Stimulated activated CD4-positive, alpha-beta T cell treated with anti-CD3 and anti-CD28 coated beads, Interleukin-1b, Interleukin-23, amount 100 ng/mL, for 1 hour (primary cell): ENCODE measurements at places on chromosomes 5 and 9.

DNA sequence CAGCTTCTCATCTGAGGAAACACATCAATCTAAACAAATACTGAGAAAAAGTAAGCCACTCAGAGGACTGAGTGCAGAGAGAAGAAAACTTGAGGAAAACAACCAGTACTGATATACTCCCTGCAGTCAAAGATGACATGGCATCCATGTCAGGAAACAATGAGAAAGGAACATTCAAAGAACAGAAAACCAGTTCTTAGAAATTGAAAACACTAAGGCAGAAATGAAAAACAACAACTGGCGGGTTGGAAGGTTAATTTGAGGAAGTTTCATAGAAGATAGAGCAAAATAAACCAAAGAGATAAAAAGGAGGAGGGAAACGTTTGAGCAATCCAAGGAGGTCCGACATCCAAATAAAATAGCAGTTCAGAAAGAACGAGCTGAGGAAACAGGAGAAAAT lies 475.2 kb downstream of the HINT1 start:
- DNase-seq: no peak

DNA sequence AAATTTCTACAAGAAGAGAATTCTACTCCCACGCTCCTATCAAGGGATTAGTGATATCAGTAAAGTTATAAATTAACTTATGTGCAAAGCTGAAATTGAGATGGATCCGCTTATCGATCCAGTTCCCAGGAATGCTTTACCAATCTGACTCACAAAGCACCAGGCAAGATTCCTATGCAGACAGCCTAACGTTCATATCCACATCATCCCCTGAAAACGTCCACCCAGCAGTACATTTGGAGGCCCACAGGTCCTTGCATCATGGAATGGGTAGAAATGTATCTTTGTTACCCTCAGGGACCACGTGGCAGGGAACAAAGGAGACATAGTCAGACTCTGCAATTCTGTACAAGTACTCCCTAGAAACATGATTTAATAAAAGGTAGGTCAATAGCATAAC lies 147.4 kb downstream of the ESM1 start:
- DNase-seq: no peak

- DNase-seq: no peak
Observed at GRCh38 chr5:113212244-113212920, 222.4 kb downstream of the TSSK1B start.

- no peak for DNase-seq
Observed at GRCh38 chr5:13251623-13252376, 692.7 kb downstream of the DNAH5 start.

DNA sequence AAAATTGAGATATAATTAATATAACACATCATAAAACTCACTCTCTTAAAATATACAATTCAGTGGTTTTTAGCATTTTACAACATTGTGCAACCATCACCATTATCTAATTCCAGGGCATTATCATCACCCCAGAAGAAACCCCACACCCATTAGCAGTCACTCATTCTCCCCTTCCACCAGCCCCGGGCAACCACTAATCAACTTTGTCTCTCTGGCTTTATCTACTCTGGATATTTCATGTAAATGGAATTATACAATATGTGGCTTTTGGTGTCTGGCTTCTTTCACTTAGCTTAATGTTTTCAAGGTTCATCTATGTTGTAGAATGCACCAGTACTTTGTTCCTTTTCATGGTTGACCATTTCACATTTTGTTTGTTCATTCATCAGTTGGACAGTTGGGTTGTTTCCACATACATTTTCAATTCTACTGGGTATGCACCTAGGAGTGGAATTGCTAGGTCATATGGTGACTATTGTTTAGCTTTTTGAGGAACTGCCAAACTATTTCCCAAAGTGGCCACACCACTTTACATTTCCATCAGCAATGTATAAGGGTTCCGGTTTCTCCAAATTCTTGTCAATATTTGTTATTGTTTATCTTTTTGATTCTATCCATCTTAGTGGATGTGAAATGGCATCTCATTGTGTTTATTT lies 62.4 kb downstream of the MARCHF3 start:
- DNase-seq: no peak

DNA sequence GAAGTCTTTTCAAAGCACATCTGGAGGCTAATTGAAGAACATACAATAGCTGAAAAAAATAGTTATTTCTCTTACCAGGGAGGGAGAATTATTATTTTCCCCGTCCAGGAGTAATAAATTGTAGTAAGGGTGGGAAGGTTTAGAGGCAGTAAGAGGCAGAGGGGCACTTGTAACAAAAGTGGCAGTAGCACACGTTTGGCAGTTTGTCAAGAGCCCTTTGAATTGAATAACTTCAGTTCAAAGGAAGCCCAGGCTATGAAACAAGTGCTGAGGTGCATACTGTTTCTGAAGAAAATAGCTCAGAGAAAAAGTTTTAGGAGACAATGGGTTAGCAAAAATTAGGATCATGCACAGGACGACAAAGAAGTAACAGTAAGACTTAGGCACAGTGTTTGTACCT lies 451.3 kb downstream of the LRRC70 start:
- no peak for DNase-seq

DNA sequence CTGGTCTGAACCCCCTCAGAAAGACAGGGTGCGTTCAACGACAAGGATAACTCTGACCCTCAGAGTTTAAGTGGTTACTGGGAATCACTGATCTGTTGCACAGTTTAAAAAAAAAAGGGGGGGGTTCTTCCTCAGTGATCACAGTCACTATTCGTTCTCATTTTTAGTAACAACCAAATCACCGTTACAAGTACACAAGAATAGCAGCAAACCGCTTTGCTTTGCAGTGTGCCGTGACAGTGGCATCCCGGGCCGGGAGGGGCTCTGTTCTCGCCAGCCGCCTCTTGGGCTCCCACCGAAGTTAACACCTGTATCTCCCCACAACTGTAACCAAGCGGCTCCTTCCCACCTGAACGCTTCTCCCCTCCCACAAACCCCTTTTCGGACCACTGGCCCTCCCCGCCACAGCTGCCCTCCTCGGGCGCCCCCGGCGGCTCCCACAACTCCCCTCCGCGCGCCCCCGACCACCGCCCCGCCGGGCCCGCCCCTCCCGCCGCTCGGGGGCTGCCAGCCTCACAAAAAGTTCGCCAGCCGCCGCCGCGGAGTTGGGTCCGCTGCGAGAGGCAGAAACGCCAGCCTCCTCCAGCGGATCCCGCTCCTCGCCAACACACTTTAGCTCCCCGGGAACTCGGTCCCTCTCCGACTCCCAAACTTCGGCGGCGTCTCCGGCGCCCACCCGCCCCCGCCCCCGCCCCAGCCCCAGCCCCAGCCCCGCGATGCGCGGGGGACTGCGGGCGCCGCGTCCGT lies 1.2 kb downstream of the SSBP2 start:
- no peak for DNase-seq

GRCh38 chr5:110439296-110439695 lies 287.2 kb downstream of the TMEM232 start:
- no peak for DNase-seq

DNA sequence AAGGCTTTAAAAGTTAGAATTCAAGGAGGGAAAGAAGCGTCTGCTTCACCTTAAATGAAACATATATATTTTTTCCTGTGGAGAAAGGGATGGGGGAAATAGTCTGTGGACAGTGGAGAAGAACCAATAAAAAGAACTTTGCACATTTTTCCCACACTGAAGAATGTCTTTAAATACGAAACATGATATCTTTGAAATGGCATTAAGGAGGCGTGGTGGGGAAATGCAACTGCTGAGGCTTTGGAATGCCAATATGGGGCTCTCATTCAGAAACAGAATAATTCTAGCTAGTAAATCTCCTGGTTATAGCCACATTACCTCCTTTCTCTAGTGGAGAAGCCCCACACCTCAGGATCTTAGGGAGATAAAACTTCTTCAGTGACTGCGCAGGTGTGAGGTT lies 46.8 kb downstream of the TNC start:
- DNase-seq: no peak

GRCh38 chr9:125536776-125537175 lies 170.2 kb downstream of the MAPKAP1 start:
- no peak for DNase-seq

DNA sequence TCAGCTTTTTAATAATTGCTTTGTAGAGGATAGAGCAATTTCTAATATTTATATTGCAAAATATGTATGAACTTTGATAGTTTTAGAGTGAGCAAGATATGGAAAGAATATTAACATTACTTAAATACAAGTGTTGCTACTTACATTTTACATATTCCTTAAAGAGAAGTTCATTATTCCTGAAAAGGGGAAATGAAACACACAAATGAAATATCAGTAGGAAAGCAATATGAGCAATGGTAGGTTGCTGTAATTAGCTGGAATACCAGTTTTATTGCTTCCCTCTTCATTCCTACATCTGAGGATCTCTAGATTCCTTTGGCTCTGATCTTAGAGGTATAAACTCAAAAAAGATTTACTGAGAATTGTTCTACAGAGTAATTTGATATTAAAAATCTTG lies 414.1 kb downstream of the FAM170A start:
- DNase-seq: no peak

- no peak for DNase-seq
Observed at GRCh38 chr5:97877588-97877987, 694.5 kb upstream of the RIOK2 start.

- DNase-seq: no peak
Observed at GRCh38 chr9:32136700-32137339, 247.6 kb upstream of the ACO1 start.

- DNase-seq: no peak
Observed at GRCh38 chr5:62741761-62742160, 163.1 kb downstream of the LRRC70 start.

DNA sequence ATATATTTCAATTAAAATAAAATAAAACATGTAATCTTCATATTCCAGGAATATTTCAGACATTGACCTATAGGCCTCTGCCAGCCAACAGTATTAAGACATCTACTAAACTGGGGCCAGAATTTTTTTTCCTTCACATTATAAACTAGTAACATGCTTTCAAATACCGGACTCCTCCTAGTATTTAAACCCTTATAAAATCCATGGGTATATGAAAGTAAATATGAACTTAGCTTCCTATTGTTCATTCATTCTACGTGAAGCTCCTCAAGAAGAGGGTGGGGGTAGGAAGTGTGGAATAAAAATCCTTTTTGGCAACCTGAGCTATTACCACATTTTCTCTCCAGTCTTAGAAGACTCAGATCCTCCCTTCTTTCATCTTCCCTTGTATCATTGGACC lies 16.4 kb downstream of the SEMA5A start:
- no peak for DNase-seq

DNA sequence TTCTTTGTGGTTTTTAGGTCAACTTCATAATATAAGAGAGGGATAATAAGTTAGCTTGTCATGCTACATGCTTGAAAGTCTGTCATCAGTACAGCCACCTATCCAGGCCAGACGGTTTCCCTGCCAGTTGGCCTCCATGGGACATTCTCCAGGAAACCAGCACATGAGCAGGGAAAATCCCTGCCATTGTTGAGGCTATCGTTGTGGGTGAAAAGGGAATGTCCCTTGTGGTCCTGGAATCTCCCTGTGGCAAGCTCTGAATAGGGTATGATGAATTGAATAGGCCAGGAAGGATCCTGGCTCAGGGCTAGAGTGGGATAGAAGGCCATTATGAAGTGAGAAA lies 12.3 kb downstream of the F2RL1 start:
- no peak for DNase-seq

DNA sequence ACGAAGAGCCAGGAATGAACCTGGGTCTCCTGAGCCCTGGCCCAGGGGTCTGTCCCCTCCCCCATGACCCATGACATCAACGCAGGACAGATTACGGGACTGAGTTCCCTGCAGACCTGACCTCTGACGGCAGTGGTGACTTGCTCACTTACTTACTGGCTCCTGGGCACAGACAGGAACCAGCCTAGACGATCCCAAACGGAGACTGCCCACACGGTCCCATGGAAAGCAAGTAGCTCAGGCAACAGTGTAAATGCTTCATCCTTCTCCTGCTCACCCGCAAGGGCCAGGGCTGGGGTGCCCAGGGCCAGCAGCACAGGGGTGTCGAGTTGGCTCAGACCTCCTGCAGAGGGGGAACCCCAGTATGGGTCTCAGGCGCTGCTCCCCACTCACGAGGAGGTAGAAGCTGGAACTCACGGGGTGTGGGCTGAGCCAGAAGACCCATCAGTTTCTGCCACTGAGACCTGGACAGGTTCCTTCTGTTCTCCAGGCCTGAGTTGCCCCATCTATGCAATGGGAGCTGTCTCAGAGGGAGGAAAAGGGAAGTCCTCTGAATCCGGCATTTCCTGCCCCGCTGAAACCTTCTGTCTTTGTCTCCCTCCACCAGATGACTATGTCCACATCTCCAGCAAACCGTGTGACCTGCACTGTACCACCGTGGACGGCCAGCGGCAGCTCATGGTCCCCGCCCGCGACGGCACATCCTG lies 5.6 kb downstream of the ADAMTSL2 start:
- no peak for DNase-seq

- DNase-seq: no peak
Observed at GRCh38 chr5:29568028-29568427, 1625.5 kb upstream of the CDH6 start.

- DNase-seq: no peak
Observed at GRCh38 chr9:84778570-84778969, 109.0 kb downstream of the NTRK2 start.

DNA sequence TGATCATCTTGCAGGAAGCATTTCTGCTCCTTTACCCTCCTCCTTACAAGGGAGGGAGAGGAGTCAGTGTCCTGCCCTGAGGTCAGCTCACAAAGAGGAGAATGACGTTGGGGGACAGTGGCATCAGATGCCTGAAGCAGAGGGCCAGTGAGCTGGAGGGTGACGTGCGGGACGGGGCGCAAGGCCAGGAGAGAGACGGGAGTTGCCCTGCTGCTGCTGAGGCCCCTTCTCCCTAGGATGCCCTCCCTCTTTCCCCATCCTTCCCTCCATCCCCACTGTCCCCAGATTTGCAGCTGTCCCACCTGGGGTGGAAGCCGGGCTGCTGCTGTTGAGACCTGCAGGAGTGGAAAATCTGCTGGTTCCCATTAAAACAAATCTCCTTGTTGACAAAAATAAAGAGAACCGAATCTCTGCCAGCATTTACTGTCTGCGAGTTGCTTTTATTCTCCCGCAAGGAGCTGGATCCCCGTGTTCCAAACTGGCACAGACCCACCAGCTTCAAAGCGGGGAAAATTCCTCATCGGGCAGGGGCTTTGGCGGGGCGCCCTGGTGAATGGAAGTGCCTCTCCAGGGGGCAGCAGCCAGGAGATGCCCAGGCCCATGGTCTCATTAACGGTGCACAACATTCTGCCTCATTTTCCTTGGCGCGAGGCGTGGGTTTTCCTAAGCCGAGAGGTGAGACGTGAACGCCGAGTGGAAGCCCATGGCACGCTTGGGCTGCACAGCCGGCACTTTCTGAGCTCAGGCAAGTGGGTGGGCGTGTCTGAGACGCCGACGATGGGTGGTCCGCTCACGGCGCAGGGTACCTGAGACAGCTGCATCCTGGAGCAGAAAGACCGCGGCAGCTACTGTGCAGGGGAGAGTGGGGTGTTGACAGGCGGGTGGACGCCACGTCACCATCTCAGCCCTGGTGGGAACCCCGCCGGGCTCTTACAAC lies 13.9 kb upstream of the COL5A1 start:
- DNase-seq: no peak
